ENCODE measurements at places on chromosomes 7 and 10.

DNA sequence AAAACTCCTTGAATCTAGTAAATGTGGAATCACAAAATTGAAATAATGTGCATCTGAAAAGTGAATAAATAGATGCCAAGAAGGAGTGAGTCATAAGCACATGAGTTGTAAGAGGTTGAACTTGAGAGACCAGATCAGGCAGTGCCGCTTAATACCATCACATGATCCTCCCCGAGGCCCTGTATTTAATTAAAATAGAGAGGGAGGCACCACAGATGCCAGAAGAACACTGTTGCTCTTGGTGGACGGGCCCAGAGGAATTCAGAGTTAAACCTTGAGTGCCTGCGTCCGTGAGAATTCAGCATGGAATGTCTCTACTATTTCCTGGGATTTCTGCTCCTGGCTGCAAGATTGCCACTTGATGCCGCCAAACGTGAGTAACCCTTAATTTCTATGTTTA is at the start of gene GPNMB:
GPNMB (plus strand) TSS at position 221 of the 400 bp plus-strand sequence; CDS start at position 304, 83 bp downstream.
- DNase-seq, result peak; percentile 77

GRCh38 chr10:14889318-14889717 is 10.7 kb downstream of the SUV39H2 start:
- DNase-seq, result no peak

- DNase-seq, result no peak
Measured at GRCh38 chr10:63633677-63634487, 112.7 kb downstream of the REEP3 start.

DNA sequence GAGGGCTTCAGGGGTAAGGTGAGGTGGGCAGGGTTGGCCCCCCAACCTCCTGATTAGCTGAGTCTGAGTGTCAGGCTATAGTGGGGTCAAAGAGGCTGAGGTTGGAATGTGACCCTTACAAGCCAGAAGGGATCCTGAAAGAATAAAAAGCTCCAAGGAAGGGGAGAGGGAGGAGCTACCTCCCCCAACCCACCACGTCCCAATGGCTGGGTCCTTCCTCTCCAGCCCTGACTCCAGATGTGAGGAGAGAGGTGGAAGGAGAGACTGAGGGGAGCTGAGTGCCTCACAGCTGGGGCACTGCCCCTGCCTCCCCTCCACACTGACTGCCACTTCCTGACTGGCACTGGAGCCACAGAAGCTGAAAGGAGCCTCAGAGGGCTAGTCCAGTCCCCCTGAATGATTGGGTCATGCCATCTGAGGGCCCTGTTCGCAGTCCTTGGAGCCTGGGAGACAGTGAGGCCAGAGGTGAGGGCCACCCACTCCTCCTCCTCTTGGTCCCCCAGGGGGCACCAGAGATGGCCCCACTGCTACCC is 20.6 kb downstream of the IMPDH1 start:
- DNase-seq, result no peak

DNA sequence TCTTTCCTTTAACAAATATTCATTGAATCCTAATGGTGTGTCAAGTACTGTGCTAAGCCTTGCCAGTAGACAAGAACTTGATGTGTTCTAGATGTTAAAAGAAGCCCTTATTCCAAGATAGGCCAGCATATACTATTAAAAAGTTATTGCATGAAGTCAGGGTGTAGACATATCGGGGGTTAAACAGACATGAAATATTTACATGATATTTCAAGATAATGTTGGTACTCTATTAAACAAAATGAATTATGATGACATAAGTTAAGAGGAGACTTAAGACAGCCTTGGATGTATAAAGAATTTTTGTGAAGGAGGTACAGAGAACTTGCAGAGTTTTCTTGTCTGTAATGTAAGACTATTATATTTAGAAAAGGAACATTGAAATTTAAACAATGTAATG is 44.8 kb downstream of the HDAC9 start:
- DNase-seq, result no peak

DNA sequence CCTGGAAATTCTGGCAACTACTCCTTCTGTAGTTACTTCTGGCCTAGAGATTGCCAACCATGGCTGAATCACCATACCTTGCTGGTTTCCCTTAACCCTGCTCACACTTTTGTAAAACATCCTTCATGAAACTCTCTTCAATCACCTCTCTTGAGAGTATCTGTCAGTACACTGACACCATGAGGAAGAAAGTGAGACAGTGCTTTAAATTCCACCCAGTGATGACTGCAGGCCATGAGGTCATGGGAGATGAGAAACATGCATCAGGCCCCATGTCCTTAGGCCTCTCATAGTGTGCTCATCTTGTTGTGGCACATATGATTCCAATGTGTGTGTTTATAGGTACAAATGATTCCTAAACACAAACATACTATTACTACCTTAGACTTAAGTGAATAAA is 24.6 kb upstream of the NAMPT start:
- DNase-seq, result no peak

DNA sequence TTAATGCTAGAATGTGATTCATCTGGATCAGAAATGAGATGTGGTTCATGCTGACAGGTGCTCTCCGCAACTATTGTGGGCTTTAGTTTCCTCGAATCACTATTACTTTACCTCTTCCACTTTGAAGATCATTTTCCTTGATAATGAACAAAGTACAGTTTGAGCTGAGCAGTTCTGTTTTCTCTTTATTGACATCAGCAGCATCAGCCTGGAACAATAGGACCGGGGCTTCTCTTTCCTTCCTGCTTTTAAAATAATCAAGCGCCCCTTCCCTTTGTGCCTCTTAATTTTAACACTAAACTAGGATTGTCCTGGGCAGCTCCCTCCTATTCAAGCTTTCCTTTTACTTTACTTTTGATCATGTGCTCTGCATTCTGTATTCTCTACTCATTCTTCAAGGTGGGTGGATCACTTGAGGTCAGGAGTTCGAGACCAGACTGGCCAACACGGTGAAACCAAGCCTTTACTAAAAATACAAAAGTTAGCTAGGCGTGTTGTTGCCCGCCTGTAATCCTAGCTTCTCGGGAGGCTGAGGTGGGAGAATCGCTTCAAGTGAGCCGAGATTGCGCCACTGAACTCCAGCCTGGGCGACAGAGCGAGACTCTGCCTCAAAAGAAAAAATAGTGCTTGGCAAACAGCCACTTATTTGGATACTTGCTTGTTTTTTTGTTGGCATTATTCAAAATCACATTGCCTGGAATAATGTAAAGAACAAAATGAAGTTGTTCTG is 67.0 kb upstream of the RHEB start:
- DNase-seq, result no peak

DNA sequence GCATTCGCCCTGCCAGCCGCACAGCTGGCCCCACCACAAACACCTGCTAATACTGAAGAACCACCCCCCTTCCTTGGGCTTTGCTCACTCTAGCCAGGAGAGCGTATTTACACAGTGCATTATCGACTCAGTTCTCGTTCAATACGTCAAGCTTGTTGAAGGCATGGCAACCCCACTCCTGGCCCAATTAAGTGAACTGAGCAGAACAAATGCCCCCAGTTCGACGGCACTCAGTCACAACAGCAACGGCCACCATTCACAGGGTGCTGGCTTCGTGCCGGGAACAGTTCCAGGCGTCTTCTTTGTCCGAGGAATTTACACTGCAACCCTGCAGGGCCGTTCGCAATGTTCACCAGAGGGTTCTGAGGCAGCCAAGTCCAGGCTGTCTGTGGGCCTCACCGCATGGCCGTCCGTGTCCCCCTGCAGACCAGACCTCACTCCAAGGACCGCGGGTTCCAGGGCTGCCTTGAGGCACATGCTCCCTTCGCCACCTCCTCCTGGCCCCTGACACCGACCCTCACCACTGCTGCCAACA is 175.3 kb downstream of the DIP2C start:
- DNase-seq, result no peak

DNA sequence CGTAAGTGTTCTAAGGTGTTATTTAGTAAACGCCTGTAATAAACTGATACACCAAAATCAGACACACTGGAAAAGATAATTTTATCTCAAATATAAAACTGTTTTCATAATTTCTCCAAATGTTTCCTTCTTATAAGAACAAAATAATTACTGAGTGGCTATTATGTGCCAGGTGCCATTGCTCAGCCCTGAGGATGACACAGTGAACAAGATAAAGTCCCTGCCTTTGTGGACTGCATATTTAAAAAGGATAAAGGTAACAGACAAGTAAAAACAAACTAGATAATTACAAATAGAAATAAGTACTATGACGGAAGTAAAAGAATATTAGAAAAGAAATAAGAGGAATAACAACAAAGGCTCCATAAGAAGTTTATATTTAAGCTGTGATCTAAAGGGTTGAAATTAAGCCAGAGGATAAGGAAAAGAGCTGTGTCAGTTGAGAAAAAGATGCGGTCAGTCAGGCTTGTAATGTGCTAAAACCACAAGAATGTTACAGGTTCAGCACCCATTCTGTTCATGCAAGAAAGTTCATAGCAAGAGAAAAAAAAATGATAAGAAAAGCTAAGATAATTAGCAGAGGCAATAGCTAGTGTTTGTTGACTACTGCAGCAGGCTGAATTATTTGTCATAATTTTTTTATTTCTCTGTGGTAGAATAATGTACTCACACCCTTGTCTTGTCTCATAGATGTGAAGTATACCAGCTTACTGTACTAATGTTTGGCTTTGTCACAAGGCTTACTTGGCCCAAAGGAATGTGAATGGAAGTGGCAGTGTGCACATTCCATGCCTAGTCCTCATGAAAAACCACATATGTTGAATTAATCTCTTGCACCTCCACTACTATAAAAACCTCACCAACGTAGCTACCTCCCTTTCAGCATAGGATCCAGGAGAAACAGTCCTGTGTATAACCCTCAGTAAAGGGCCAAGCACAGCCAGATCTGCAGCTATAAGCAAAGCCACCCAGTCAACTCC is 75.1 kb downstream of the CRPPA start:
- DNase-seq, result peak; percentile 40

DNA sequence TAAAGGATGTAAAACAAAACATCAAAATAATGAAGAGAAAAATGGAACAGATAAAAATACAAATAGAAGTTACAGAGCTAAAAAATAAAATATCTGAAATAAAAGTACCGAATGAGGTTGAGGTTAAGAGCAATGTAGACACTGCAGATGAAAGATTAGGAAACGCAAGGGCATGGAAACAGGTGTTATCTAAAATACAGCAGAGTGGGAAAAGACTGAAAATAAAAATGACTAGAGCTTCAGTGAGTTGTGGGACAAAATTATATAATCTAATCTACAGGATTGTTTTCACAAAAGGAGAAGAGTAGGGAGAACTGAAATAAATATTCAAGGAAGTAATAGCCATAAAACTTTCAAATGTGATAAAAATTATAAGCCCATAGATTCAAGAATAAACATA is 123.8 kb downstream of the PTEN start:
- no peak for DNase-seq

GRCh38 chr7:36970551-36971514 is 246.5 kb upstream of the AOAH start:
- DNase-seq, result no peak

GRCh38 chr7:129227646-129228578 is 3.1 kb downstream of the AHCYL2 start:
- DNase-seq, result no peak

- peak; percentile 25 for DNase-seq
Measured at GRCh38 chr10:101779544-101780186, 3.6 kb downstream of the NPM3 start.

DNA sequence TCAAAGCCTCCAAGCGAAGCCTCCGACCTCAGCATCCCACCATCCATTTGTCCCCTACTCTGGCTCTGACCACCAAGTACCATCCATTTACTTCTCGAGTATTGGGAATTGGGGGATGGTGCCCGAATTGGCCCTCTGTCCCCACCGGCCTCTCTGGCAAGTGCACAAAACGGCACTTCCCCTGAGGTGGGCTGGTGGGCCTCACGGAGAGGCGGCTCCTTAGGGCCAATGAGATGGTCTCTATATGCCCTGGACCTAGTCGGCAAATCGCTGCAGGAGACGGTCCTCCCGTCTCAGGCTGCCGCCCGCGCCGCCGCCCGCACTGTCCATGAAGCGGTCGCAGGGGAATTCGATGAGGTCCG is 2.8 kb downstream of the TRIL start:
- DNase-seq, result no peak

DNA sequence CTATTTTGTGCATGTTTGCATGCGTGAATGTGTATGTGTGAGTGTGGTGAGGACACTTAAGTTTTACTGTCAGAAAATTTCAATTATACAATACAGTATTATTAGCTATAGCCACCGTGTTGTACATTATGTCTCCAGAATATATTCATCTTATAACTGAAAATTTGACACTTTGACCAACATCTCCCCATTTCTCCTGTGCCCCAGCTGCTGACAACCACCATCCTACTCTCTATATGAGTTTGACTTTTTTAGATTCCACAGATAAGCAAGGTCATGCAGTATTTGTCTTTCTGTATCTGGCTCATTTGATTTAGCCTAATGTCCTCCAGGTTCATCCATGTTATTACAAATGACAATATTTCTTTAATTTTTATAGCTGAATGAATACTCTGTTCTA is 195.0 kb downstream of the GPR37 start:
- no peak for DNase-seq

GRCh38 chr7:150435047-150435389 is 15.4 kb upstream of the GIMAP8 start:
- no peak for DNase-seq

GRCh38 chr7:37251222-37251621 is 197.4 kb downstream of the ELMO1 start:
- no peak for DNase-seq

- DNase-seq, result peak; percentile 91
Measured at GRCh38 chr10:103661198-103661950, 167.9 kb downstream of the NEURL1 start.

- DNase-seq, result no peak
Measured at GRCh38 chr10:13925971-13926780, 339.4 kb downstream of the PRPF18 start.

DNA sequence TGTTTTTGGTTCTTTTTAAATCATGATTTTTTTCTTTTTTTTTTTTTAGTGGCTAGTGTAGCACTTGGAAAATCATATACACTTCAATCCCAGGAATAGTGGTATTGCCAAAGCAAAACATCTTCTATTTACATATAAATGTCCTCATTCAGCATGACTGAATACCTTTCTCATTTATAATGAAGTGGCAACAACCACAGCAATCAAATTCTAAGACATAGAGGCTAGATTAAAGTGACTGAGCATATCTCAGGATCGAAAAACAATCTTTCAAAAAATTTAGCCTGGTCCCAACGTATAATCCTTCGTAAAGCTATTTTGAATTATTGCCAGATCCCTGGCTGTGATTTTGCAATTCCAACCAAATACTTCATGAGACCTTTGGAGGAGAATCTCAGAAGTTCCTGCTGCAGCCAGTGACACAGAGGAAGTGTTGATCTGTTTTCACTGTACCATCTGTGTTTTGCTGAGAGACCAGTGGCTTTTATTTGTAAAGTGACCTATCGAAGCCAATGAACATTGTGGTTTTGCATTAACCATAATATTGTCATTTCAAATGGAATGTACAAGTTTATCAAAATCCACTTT is 29.8 kb upstream of the SP8 start:
- DNase-seq, result no peak

GRCh38 chr7:35736725-35737124 is 41.8 kb upstream of the HERPUD2 start:
- no peak for DNase-seq

DNA sequence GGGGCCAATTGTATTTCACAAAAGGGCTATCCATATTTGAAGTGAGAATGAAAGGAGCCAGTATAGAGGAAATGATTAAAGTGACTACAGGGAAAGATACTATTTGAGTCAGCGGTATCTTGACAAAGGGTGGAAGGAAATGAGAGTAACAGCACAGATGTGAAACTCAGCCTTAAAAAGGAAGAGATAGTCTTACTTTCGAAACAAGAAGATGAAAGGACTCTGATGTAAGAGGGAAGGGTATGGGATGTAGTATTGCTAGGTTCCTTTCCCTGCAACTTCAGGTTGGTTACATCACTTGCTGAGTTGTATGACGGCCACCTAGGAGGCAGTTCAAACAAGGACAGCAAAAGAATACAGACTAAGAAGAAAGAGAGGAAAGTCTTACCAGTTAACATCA is 13.7 kb downstream of the CISD1 start:
- DNase-seq, result no peak
